Breast epithelium (tissue), 4 donors: ENCODE measurements at places on chromosomes 3 and 15. TPM values are rescaled to one million over a fixed set of nuclear protein-coding genes. Genes with fewer than 3 reads are reported as not detected.

DNA sequence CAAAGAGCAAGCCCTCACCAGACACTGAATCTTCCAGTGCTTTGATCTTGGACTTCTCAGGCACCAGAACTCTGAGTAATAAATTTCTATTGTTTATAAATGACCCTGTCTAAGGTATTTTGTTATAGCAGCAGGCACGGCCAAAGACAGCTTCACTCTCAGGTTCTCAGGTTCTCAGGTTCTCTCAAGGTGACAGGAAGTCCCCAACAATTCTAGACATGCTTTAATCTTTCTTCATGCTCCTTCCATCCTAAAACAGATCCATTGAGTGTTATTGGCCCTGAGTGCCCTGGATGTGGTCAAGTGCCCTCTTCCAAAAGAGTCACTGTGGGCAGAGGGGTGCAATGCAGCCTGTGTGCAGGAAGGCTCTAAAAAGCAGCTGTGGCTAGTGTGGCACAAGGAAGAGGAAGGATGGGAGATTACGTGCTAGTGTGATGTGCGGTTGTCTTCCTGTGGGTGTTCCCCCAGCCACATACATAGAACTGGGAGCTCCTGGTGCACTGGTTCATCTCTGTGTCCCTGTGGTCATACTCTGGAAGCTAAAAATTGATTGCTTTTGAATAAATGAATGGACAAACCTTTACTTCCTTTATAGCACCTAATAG, 11.0 kb upstream of the RAB7A start:
- no peak for DNase-seq

- DNase-seq: no peak
Observed at GRCh38 chr3:4821975-4822374, 157.3 kb upstream of the BHLHE40 start.

GRCh38 chr3:192920411-192920810, 2.8 kb upstream of the MB21D2 start:
- DNase-seq: no peak

- peak; percentile 33 for DNase-seq
Observed at GRCh38 chr3:42148982-42149432, 57.9 kb downstream of the TRAK1 start.

- DNase-seq: no peak
Observed at GRCh38 chr3:139122612-139123011, 77.9 kb upstream of the PRR23C start.

DNA sequence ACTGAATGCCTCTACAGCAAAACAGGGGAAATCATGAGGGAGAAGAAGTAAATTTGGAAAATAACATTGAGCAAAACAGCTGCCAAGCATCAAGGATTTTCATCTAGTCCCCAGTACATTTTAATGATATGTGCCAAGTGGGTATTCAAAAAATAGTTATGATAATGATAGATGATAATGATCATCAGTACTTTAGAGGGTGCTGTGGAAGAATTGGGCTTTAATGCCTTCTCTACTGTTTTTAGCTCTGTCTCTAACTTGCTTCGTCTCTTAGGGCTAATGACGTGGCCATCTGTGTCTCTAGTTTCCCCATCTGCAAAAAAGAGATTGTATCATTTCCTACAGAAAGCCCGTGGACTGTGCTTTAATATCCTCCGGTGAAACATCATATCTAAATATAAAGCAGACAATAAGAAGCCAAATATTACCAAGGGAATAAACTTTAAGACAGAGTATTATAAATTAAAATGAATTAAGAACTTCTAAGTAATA, 10.2 kb upstream of the FSIP1 start:
- no peak for DNase-seq

GRCh38 chr3:128173849-128174248, 20.6 kb downstream of the EEFSEC start:
- no peak for DNase-seq

DNA sequence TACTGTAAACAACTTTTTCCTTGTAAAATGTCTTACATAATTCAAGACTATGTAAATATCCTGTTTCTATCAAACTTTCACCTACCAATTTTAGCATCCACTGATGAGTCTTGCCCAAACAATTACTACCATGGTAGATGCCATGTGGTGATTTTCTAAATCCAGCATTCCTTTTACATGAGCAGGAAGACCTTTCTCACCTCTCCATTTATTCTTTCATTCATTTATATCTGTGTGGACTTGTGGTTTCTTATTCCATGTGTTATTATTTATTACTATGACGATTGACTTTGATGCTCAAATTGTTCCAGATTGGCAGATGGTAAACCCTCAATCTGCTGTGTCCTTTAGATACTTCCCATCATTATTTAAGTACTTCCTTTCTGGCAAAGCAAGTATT, 62.4 kb downstream of the IFT57 start:
- DNase-seq: no peak

DNA sequence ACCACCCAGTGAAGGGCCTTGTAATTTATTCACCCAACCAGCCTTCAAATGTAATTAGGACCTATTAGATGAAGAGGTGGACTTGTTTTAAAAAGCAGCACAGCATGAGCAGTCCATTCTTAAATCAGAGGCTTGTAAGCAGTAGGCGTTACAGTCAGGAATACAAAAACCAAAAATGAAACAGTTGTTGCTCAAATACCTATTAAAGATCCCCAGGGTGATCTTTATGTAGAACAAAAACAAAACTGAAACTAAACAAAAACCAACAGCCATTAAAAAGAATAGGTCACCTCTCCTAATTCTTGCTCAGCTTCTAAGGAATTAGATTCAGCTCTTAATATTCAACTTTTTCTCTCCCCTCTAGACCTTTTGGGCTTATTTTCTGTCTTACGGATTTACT, 104.9 kb upstream of the ST8SIA2 start:
- no peak for DNase-seq

GRCh38 chr15:35727627-35728026, 181.7 kb upstream of the DPH6 start:
- DNase-seq: no peak

GRCh38 chr3:17021614-17022013, 136.9 kb downstream of the PLCL2 start:
- DNase-seq: no peak

The EPHA6 gene
- 1.2 TPM for total RNA-seq

The CAMKV gene
- not detected for total RNA-seq

The CKMT1B gene
- total RNA-seq: 5.7 TPM

The SIDT1 gene
- 3.8 TPM for total RNA-seq

The GP5 gene
- total RNA-seq: not detected

The PROS1 gene
- total RNA-seq: 65.4 TPM

The ITIH1 gene
- 0.33 TPM for total RNA-seq

The CP gene
- 225 TPM for total RNA-seq
